ENCODE measurements at places on chromosomes 2 and 18.

DNA sequence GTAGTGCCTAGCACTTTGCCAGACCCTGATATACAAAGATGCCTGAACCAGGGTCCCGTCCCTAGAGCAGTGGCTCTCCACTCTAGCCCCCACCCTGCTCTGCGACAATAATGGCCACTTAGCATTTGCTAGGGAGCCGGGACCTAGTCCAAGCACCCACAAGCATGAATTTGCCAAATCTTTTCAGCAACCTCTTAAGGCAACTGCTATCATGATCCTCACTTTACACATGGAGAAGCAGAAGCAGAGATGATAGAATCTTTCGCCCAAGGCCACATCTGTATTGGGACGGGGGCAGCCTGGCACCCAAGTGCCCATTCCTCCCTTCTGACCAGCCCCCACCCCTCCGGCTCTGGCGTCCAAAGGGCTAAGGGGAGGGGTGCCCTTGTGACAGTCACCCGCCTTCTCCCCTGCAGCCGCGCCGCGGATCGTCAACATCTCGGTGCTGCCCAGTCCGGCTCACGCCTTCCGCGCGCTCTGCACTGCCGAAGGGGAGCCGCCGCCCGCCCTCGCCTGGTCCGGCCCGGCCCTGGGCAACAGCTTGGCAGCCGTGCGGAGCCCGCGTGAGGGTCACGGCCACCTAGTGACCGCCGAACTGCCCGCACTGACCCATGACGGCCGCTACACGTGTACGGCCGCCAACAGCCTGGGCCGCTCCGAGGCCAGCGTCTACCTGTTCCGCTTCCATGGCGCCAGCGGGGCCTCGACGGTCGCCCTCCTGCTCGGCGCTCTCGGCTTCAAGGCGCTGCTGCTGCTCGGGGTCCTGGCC is 13.0 kb downstream of the SIGLEC15 start:
- no peak for DNase-seq

- no peak for DNase-seq
Observed at GRCh38 chr2:156083763-156084493, 248.6 kb downstream of the NR4A2 start.

GRCh38 chr2:80291656-80292055 is 12.9 kb downstream of the LRRTM1 start:
- DNase-seq, result no peak

DNA sequence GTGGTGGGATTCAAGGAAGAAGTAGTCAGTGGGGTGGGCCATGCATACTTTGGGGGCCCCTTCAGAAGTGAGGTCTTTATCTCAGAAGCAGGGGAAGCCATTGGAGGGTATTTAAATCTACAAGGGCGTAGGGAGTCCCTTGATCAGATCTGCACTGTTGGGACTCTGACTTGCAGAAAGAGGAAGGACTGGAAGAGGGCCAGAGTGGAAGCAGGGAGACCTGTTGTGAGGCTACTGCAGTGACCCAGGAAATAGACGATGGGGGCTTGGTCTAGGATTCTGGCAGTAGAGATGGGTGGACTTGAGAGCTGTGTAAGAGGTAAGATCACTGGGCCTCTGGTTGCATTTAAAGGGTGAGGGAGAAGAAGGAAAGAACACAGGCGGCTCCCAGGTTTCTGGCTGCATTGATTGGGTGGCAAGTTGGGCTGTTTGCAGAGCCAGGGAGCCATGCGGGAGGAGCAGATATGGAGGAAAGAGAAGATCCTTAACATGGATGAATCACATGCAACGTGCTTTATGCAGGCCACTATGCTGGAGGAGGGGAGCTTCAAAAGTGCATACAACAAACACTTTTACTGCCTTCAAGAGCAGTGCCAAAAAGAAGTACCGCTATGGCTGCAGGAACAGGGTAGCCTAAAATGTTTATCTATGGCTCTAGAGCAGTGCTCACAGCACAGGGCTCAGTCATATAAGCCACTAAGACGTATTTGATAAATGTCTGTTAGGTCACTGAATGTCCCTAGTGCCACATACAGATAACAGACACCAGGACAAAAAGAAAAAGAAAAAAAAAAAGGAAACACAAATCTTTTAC is 2.3 kb downstream of the SFXN5 start:
- DNase-seq, result no peak

- DNase-seq, result no peak
Observed at GRCh38 chr18:3794537-3795348, 344.8 kb downstream of the TGIF1 start.

DNA sequence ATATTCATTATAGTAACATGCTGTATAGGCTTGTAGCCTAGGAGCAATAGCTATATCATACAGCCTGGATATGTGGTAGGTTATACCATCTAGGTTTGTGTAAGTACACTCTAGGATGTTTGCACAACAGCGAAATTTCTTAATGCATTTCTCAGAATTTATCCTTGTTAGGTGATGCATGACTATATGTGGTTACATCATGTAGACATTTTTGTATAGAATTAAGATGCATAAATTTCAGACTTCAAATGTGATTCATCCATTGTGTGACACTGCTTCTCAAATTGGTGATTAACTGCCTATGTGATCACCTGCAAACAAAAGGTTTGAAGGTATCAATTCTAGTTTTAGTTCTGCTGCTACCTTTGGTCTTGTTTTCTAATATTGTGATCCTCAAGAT is 1787.0 kb upstream of the PIK3C3 start:
- no peak for DNase-seq

DNA sequence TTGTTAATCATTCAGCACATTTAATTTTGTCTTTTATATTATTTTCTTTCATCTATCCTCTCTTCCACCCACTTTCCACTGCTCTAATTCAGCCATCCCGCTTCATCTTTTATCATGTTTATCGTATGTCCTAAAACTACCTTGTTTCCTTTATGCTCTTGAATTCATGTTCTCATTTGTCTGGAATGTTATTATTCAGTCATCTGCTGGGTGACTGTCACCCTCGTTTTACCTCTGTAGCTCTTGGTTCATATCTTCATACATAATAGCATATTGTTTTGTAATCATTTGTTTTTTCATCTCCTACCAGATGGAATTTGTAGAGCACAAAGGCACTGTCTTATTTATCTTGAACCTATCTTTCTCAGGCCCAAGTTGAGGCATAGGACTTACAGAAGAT is 37.0 kb downstream of the SMCHD1 start:
- no peak for DNase-seq

- DNase-seq, result no peak
Observed at GRCh38 chr2:175418224-175418835, 236.8 kb upstream of the ATP5MC3 start.

- no peak for DNase-seq
Observed at GRCh38 chr2:201273330-201273983, 13.1 kb downstream of the CASP8 start.

- DNase-seq, result no peak
Observed at GRCh38 chr2:131365452-131365851, 1.5 kb upstream of the RAB6D start.

GRCh38 chr2:199462347-199462955 is 4.7 kb upstream of the SATB2 start:
- DNase-seq, result no peak

- no peak for DNase-seq
Observed at GRCh38 chr2:120932881-120933280, 197.2 kb downstream of the GLI2 start.

Data from CD4-positive, alpha-beta T cell treated with Interleukin-6 at 100 ng/mL for 8 hours (primary cell).